ENCODE measurements at places on chromosomes 3 and 15. TPM values are rescaled to one million over a fixed set of nuclear protein-coding genes. Genes with fewer than 3 reads are reported as not detected.
A peak's percentile ranks its signal among the peaks of the same experiment; 100 is the strongest.

SHC4 gene
- polyA plus RNA-seq, result 2.5 TPM

DNA sequence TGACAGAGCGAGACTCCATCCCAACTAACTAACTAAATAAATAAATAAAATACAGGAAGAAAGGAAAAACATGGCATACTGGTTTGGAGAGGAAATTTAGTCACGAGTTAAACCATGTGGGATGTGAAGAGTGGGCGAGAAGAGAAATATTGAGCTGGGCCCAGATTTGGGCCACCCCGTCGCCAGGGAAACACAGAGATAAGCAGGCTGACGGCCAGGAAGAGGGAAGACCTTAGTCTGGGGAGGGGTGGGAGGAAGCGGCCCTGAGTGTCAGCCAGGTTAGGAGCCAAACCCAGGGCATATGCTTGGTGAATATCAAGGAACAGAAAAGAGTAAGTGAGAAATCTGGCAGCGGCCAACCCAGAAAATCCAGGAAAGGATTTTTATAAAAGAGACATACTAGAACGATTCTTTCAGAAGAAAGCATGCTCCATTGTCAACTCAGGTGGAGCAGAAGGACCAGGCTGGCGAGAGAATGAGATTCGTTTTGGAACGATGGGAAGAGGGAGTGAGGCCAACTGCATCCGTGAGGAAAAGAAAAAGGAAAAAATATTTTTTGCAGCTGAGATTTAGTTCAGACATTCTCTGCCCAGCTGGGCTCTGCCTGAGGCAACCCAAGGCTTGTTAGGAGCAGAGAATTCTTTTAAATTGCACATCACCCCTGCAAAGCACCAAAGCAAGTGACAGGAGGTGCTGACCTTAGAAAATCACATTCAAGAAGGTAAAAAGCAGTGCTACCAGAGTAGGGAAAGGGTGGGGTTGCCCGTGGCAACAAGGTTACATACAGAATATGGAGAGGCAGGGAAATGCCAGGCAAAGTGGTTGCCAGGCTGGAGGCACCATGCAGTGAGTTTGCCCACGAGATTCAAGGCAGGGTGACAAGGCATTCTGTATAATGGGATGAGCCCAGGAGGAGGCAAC, 59.3 kb upstream of the RAD18 start:
- no peak for DNase-seq

GRCh38 chr3:134029734-134030378, at the start of gene SLCO2A1:
Gene SLCO2A1 (minus strand): TSS chr3:134029925. CDS start chr3:134029802, 123 bp downstream.
- peak; percentile 24 for DNase-seq

CCDC13 gene
- polyA plus RNA-seq, result 3.5 TPM

DNA sequence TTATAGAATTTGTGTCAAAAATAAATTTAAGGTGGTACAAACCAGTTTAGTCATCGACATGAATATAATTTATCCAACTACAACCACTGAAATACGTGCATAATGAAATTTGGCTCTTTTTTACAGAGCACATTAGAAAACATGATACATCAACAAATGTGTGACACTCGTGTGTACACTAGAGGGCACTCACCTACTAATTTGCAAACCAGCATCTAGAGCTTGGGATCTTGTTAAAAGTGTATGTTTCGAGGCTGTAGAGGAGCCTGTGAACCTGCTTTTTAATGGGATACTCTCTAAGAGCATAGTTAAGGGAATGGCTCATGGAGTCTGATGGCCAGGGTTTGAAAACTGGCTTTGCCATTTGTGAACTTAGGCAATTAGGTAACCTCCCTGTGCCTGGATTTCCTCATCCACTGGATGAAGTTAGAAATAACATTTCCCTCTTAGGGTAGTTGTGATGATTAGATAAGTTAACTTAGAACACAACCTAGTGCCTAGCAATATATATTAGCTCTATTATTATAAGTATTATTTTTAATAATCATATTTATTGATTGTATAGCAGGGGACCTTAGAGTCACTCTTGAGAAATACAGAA, 8.8 kb upstream of the CPOX start:
- no peak for DNase-seq

SPINT1 gene
- 51.5 TPM for polyA plus RNA-seq

SLC22A14 gene
- polyA plus RNA-seq, result 0.98 TPM

- no peak for DNase-seq
These were observed 23.1 kb downstream of the LRRC31 start for GRCh38 chr3:169846458-169847193.

DNA sequence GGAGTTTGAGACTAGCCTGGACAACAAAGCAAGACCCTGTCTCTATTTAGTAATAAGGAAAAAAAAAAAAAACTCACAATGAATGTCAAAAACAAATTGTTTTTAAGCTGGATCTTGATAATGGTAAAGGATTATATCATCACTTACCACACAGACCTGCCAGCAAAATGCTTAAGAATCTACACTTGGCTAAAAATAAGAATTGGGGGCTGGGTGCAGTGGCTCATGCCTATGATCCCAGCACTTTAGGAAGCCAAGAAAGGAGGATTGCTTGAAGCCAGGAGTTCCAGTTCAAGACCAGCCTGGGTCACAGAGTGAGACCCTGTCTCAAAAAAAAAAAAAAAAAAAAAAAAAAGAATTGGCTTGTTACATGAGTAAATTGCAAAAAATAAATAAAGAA, 31.0 kb downstream of the ACAP2 start:
- no peak for DNase-seq

GRCh38 chr15:70219966-70220365, 122.2 kb upstream of the TLE3 start:
- DNase-seq, result no peak

- no peak for DNase-seq
These were observed 11.5 kb downstream of the ALS2CL start for GRCh38 chr3:46681856-46682540.

DNA sequence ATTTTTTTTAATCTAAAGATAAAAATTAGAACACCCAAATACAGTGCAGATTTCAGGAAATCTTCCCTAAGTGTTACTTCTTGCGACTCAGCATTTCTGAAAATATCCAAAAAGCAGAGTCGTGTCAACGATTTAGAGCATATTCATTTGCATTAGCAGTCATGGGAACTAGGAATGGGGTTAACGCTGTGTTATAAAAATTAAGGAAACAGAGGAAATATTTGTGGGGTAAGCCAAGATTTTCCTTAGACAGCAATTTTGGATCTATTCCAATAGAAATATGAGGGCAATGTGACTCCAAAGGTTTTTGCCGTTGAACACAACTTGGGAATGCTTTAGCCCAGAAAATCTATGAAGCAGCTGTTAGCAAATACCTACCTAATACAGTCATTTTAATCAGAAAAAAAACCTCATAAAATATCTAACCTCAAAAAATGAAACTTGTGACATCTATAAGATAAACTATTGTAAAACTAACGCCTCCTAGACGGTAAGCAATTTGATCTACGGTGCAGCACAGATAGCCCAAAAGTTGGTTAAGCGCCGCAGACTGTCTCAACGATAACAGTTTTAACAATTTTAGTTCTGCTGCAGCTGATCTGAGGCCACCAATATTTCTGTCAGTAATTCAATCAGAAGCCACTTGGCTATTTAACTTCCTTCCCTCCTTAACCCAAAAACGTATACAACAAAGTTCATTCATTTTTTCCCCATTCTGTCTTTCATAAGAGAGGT, 5.8 kb upstream of the ATP11B start:
- DNase-seq, result peak; percentile 9

GRCh38 chr3:21484828-21485144, 266.2 kb downstream of the ZNF385D start:
- DNase-seq, result no peak
